ENCODE measurements at places on chromosomes 7 and 10.
A peak's percentile ranks its signal among the peaks of the same experiment; 100 is the strongest.

- no peak for DNase-seq
Measured at GRCh38 chr10:84049645-84050011, 89.7 kb upstream of the GHITM start.

GRCh38 chr10:124045801-124046355, 47.5 kb downstream of the CHST15 start:
- DNase-seq = no peak

GRCh38 chr7:28627896-28628295, 215.6 kb downstream of the CREB5 start:
- no peak for DNase-seq

- DNase-seq = no peak
Measured at GRCh38 chr10:130941886-130942285, 369.6 kb downstream of the TCERG1L start.

DNA sequence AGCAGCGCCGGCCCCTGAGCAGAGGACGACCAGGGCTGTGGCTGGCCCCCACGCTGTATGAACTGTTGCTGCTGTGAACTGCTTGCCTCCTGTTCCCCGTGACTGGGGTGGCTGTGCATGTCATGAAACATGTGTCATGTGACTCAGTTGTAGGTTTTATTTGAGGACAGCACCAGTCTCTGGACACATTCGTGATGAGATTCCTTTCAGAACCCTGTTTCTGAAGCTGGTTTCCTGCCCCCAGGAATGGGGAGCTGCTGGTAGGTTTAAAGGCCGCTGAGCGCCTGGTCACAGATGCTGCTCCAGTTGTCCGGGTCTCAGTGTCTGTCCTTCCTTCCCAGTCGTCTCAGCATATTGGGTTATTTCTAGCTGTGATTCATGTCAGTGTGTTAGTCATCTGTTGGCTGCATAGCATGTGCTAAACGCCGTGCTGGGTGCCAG, 79.1 kb upstream of the PPIF start:
- peak; percentile 76 for DNase-seq

GRCh38 chr10:58438986-58439385, 53.8 kb downstream of the TFAM start:
- DNase-seq = no peak

DNA sequence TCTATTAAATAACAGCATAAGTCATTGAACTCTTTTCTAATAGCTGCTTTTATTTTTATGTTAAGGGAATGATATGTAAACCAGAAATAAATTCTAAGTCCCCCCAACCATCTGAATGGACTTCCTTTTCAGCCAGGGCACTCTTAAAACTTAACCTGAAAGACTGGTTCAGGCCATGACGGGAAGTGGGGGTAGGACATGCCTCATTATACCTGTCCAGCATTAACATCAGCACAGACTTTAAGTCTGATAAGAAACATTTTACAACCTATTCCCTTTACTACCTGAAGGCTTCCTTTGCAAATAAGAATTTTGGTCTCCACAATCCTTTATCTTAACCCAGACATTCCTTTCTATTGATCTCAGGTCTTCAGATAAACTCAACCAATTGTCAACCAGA, 56.0 kb upstream of the CYP2C18 start:
- DNase-seq = no peak

DNA sequence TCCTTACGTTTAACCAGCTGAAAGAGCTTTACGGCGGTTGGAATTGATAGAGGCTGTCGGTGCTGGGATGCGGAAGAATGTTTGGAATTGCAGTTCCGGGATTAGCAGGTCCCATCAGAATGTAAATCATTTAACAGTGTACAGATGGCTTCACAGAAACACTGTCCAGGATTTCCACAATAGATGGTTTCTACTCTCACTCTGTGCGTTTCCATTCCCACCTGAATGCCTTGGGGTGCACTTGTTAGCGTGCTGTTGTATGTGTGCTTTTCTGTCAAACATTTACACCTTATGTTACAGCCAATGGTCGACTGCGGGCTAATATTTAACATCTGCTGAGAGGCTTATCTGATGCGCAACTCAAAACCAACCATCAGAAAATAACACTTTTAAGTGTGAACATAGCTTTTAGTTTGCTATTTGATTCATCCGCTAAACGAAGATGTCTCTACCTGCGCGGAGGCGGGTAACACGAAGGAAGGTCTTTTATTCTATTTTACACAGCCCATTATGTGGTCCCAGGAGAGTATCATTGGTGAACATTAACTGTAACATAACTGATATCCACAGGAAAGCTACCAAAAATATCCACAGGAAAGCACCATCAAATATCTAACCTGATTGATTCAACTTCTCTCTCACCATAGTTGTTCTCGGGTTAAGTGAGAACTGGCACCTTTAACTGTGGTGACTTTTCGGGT, 179.0 kb downstream of the PRPF18 start:
- peak; percentile 76 for DNase-seq

- no peak for DNase-seq
Measured at GRCh38 chr7:19465861-19466260, 243.0 kb downstream of the POLR1F start.

DNA sequence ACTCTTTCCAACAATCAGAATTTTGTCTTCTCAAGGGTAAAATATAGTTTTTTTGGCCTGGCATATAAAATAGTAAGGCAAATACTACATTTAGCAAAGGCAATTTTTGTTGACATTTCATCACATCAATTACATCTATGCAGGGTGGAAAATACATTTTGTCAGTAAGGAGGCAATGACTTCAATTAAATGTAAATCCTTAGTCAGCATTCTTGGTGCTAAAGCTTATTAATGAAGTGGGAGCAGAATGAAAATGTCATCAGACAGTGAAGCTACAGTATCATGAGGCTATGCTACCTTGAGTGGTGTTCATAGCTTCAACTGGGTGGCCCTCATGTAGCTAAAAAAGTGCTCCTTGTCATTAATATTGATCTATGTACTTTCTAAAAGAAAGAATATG, 8.9 kb downstream of the LRRTM3 start:
- no peak for DNase-seq

DNA sequence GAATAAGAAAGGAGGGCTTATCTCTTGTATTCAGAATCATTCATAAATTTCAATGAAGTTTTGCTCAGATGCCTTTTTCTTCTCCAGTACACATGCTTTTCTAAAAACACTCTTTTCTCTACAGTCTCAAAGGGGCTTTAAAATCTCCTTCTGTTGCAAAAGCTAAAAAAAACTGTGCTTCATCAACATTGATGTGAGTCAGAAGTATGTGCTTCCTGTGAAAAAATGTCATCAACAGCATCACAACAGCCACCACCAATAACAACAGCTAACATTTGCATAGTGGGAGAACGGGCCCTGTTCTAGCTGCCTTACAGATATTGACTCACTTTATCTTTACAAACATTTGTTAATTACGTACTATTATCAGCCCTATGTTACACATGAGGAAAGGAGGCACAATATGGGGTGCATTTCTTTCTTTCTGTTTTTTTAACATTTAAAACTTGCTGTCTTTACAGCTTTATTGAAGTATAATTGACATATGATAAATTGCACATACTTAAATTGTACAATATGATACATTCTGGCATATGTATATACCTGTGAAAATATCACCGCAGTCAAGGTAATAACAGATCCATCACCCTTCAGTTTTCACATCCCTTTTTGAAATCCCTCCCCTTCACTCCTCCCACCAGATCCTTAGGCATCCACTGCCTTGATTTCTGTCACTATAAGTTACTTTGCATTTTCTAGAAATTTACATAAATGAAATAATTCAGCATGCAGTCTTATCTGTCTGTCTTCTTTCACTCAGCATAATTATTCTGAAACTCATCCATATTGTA, 1605.4 kb upstream of the LRRTM3 start:
- no peak for DNase-seq

DNA sequence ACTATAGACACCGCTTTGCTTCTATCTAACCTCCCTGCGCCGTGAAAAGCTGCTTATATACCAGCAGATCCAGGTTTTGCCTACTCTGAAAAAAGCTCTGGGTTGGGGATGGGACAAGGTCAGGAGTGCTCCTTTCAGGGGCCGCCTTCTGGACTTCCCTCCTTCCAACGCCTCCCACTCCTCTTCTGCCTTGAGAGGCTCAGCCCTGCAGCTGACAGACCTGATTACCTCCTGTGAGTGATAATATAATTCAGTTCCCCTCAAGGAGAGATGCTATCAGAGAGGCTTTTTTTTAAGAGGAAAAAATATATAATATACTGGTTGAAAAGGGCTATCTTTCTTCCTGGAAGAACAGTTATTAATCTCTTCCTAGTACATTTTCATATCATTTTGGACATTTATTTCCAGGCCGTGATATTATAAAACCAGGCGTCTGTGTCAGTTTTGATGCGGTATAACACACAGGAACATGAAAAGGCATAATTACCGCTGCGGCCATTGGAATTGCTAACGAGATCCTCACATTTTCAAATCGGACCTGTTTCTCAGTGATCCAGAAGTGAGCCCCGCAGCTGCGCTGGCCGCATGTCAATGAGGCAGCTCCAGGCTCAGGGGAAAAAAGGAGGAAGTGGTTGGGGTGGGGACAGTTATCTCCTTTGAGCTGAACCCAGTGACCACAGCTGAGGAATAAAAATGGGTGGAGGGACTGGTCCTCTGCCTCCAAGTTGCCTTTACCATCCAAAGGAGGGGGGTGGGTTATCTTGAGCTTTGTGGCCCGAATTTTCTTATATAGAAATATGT, 457.1 kb downstream of the TYW1 start:
- DNase-seq = no peak

GRCh38 chr7:123154231-123154860, 45.4 kb downstream of the SLC13A1 start:
- DNase-seq = peak; percentile 62

- no peak for DNase-seq
Measured at GRCh38 chr7:34848670-34849069, 188.6 kb downstream of the DPY19L1 start.

- no peak for DNase-seq
Measured at GRCh38 chr10:71614946-71615345, 104.6 kb downstream of the C10orf105 start.

GRCh38 chr7:127221731-127222130, 31.0 kb downstream of the GRM8 start:
- no peak for DNase-seq

- DNase-seq = no peak
Measured at GRCh38 chr7:86823769-86824168, 180.1 kb downstream of the GRM3 start.

- DNase-seq = no peak
Measured at GRCh38 chr7:105987046-105987445, 24.0 kb downstream of the CDHR3 start.

- DNase-seq = no peak
Measured at GRCh38 chr10:132753596-132753995, 32.4 kb downstream of the NKX6-2 start.

DNA sequence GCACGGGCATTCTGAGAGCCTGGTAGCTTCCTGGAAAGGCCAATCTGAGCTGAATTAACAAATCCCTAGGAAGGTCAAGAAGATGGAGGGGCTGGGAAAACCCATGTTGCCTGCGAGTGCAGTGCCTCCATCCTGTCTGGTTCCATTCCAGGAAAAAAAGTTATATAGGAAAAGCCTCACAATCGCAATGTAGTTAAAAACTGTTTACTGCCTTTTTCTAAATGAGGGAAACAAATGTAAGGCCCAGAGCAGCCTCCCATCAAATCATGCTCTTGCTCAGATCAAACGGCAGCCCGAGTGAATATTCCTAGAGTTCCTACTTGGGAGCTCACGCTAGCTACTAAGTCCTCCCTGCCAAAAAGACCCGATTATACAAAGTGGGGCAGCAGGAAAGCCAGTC, 179.9 kb downstream of the KCNMA1 start:
- DNase-seq = no peak

GRCh38 chr10:58003945-58004344, 263.7 kb downstream of the IPMK start:
- no peak for DNase-seq

DNA sequence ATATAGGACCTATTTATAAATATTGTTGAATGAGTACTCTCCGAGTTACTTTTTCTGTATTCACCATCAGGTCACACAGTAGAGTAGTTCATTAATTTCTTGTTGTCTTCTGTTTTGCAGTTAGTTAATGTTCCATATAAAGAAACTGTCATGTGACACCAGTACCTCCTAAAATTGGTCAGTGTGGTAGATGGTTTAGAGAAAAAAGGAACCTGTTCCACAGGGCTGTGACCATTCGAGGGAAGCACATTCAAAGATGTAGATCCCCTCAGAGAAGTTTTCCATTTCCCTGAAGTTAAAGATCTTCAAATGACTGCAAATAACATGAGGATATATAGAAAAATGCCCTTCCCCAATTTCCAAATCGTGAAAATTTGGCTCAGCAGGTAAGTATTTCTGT, 45.7 kb downstream of the PRPF18 start:
- no peak for DNase-seq

All from fibroblast of skin of right biceps (primary cell).